ENCODE measurements at places on chromosomes 2 and 18.

DNA sequence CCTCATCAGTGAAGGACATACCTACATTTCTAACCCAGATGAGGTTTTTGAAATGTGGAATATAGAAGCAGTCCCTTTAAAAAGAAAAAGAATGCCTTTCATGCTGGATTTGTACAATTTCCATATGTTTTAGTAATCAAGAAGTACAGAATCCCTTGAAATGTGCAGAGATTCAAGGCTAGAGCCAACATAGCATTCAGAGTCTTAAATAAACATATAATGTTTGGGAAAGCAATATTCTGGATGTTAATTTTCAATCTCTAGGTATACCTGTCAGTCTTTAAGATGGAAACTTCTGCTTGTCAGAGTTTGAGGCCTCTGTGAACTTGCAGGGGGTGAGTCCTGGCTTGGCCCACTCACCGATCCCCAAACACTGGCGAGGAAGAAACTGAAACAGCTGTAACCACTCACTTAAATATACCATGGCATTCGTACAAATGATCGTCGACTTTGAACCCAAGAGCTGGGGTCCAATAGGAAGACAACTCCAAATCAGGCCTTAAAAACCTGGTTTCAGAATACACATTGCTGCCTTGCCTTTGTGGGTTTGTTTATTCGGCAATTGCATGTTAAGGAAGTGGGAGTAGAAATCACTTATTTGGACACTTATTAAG is 132.8 kb upstream of the NCK2 start:
- DNase-seq, result no peak

GRCh38 chr2:30862054-30862651 is 54.9 kb upstream of the CAPN13 start:
- DNase-seq, result peak; percentile 71

DNA sequence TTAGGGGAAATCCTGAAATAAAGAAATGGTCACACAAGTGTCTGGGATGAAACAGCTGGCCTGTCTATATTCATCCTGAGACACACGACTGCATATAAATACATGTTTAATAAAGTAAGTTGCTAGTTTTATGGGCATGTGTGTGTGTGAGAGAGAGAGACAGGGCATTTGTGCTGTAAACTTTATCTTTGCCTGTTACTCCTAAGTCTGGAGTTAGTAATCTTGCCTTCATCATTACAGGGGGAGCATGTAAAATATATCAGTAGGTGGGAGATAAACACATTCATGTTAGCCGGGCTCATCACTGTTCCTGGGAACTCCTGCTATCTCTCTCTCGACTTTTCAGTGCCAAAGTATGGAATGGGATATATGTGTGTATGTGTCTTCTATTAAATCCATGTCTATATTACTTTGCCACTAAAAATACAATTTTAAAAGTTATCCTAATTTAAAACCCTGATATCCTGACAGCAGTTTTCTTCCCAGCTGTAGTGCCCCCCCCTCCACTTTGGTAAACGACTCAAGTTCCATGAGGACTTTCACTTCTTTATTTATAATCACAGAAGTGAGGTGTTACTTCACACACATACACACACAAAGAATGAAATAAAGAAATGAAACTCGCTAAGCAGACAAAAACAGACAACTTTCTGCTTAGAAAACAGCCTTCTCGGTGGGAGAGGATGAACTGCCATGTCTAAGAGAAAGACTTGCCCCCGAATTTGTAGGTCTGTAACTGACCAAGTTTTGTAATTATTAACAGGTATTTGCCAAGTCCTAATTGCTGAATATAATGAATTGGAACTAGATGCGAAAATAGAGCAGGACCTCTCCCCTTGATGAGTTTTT is 947 bp downstream of the ZEB2 start:
- DNase-seq, result no peak

GRCh38 chr18:47413327-47413726 is 161.9 kb upstream of the SKOR2 start:
- no peak for DNase-seq

DNA sequence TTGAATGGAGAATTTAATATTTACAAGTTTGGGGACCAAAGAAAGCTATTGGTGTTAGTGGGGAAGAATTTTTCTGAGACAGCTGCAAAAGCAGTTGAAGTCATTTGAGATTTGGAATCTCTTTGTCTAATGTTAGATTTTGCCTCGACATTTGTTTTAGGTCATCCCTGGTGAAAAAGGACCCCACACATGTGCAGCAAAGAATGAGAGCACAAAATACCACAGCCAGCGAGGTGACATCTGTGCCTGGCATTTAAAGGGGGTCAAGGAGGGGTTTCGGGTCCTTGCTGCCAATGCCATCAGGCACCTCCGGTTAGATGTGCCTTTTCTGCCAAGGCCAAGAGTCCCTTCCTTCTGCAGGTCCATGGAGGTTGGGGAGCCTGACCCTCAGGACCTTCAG is 173.3 kb downstream of the TRIB2 start:
- no peak for DNase-seq

DNA sequence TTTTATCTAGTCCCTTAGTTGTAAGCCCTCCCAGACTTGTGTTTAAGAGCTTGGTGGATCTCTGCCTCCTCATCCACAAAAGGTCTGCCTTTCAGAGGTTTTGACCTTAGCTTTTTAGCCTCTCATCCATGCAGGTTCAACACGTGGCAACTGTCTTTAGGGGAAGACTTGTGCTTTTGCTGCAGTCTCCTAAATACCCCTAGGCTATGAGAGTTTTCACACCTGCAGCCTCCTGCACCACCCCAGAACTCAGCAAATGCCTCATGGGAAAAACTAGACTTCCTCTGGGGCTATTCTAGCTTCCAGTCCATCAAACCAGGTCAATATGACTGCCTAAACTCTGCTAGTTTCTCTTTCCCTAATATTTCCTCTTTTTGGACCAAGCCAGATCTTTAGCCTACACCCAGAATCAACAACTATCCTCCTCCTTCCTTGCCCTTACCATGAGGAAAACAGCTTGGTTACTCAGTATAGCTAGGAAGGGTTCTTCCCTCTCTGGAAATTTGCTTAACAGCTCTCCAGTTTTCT is 132.3 kb upstream of the RIOK3 start:
- DNase-seq, result no peak

- DNase-seq, result no peak
These were observed 156.8 kb downstream of the PAX3 start for GRCh38 chr2:222142027-222142426.

- peak; percentile 50 for DNase-seq
These were observed 98.5 kb upstream of the PKDCC start for GRCh38 chr2:41949091-41949882.

GRCh38 chr18:1624612-1625011 is 719.9 kb downstream of the ADCYAP1 start:
- DNase-seq, result no peak

GRCh38 chr18:3457261-3457724 is 7.3 kb downstream of the TGIF1 start:
- DNase-seq, result no peak

- no peak for DNase-seq
These were observed 84.4 kb downstream of the EIPR1 start for GRCh38 chr2:3293221-3293620.

GRCh38 chr2:217553202-217553601 is 449.6 kb downstream of the TNS1 start:
- DNase-seq, result no peak

DNA sequence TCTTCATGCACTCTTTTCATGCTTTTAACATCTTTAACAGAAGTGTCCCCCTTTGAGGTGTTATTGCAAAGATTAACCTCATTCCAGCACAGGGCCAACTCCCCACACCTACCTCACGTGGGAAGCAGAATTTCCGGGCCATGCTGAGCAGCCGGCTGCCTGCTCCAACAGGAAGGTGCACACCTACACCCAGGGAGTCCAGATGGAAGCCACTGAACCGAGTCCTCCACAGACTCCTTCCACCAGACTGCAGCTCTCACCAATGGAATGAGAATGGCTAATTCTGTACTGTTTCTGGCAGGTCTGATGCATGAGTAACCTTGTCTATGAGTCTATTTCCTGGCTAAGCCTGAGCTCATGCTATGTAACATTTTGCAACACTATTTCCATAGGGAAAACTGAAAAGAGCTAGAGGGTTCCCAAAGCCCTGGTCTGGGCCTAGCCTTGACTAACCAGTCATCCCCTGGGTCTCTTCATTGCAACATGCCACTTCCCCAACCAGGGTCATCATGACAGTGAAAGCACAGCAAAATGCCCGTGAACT is 11.0 kb downstream of the ERFE start:
- DNase-seq, result no peak

DNA sequence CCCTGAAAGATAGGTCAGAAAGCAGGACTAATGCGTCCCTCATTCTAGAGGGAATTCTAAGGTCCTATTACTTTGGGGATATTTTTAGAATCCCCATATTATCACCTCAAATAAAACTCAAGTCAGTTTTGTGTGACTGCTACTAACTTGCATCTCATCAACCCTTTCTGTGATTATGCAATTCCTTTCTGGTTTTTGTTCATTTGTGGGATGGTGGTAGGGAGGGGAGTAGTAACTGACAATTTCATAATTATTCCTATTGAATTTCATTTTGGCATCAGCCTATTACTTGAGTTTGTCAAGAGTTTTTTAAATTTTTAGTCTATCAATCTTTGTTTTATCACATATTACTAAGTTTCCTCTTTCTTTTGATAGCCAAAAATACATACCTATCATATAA is 28.4 kb upstream of the TANK start:
- no peak for DNase-seq

- no peak for DNase-seq
These were observed 17.5 kb downstream of the SERTAD2 start for GRCh38 chr2:64635976-64636911.

GRCh38 chr2:221228214-221228769 is 343.8 kb downstream of the EPHA4 start:
- no peak for DNase-seq

GRCh38 chr2:232438951-232439757 is 16.8 kb upstream of the ALPI start:
- peak; percentile 48 for DNase-seq

- no peak for DNase-seq
These were observed 51.5 kb downstream of the KLHL29 start for GRCh38 chr2:23436346-23437098.

DNA sequence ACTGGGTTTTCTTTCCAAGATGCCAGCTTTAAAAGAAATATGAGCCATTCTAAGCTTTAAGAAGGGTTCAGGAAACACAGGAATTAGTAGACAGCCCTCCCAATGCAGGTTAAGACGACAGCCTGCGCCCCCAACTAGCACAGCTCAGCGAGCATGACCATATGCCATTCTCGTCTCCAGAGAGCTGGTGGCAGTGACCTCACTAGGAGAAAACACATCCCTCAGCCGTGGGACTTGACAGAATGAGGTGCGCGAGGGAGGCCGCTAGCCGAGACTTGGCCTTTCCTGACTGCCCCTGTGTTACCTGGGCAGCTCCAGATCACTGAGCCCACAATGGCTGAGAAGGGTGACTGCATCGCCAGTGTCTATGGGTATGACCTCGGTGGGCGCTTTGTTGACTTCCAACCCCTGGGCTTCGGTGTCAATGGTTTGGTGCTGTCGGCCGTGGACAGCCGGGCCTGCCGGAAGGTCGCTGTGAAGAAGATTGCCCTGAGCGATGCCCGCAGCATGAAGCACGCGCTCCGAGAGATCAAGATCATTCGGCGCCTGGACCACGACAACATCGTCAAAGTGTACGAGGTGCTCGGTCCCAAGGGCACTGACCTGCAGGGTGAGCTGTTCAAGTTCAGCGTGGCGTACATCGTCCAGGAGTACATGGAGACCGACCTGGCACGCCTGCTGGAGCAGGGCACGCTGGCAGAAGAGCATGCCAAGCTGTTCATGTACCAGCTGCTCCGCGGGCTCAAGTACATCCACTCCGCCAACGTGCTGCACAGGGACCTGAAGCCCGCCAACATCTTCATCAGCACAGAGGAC is 103.9 kb downstream of the MAPK4 start:
- DNase-seq, result no peak

- no peak for DNase-seq
These were observed at the start of gene KCNE4 for GRCh38 chr2:223051693-223052289. TSS of gene KCNE4 (plus strand) at chr2:223052190. CDS start at chr2:223052831, 641 bp downstream.

- no peak for DNase-seq
These were observed 57.9 kb downstream of the NXPH2 start for GRCh38 chr2:138722316-138722715.

DNA sequence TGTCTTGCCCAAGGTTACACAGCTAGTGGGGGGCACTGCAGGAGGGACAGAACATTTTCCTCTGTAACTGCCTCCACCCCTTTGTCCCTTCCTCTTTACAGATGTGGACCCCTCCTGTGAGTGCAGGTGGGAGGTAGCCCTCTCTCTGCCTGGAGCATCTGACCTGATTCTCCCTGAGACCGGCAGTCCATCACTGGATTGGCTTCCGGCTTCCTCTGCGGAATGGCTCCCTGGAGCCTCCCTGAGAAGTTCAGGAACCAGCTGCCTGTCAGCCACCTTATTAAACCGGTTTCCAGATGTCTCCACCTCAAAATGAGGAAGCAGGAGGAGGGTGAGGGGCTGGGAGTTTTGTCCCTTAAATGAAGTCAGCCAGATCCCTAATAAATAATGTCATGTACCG is 67.3 kb upstream of the TNP1 start:
- no peak for DNase-seq

DNA sequence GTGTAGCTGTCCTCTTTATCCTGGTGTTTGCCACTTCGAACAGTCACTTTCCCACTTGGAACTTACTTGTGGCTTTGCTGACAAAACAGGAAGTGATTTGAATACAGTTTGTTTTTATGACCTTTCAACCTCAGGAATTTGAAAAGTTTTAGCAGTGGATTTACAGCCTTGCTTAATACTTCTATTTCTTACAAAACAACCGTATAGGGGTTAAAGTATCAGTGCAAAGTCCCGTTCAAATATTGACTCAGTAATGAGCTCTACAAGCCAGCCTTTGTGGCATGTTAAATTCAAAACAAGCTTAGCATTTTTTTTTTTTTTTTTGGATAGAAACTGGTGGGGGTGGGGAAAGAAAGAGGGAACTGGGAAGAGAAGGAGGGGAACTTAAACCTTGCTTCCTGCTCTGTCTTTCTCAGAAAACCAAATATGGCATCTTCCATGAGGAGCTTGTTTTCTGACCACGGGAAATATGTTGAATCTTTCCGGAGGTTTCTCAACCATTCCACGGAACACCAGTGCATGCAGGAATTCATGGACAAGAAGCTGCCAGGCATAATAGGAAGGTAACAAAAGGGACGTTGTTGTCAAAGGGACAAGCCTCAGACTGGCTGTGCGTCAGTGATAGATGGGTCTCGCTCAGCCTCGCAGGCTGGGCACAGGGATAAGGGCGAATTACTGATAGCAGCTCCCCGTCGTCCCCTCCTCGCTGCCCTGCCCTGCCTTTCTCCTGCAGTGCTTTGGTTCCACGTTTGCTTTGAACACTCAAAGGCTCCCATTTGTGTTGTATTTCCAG is at the start of gene HNMT:
Gene HNMT (plus strand): TSS at position 408 of the 793 bp plus-strand sequence. CDS start 19 bp downstream, at position 427.
- peak; percentile 84 for DNase-seq

DNA sequence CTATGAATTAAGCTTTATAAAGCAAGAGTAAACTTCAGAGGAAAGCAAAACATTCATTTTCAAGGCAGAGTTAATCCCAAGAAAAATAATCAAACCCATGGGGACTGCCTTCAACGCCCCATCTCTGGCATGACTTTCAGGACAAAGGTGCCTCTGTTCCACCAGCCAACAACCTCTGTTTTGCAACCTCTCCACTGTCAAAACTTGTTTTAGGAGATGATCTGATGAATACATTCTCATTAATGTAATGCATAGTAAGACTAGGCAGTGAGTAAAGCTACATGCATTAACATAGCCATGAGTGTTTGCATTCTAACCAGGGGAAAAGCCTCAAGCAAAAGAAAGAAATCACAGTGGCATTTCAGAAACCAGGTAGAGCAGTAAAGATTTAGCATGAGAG is 357.0 kb downstream of the FBXO15 start:
- no peak for DNase-seq

- no peak for DNase-seq
These were observed 118.5 kb downstream of the AGAP1 start for GRCh38 chr2:235612181-235612950.

- no peak for DNase-seq
These were observed 90.1 kb downstream of the NFATC1 start for GRCh38 chr18:79485788-79486355.
